ENCODE measurements at places on chromosomes 11 and 22. TPM values are rescaled to one million over a fixed set of nuclear protein-coding genes. Genes with fewer than 3 reads are reported as not detected.

Gene PRRG4
- total RNA-seq = 12.6 TPM

Gene TAF6L
- total RNA-seq = 23.9 TPM

Gene SMC1B
- not detected for total RNA-seq

Gene SLC22A9
- total RNA-seq = not detected

Gene HBB
- total RNA-seq = 338 TPM

Gene TSPAN18
- 46.4 TPM for total RNA-seq

Gene C11orf87
- total RNA-seq = 0.35 TPM

DNA sequence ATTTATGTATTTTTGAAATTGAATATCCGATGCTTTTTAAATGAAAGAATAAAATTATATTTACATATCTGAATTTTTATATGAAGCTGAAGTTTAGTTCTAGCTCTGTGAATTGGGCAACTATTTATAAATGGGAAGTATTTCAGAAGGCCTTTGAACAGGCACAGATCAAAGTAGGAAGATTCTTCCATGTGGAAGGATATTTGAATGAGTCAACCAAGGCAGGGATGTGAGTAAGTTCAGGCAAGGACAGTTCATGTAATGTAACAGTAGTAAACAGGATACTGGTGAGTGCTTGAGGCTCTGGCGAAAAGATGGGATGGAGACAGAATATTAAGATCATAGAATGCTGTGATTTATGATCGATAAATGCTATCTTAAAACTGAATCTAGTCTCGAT lies 417.8 kb upstream of the CCDC179 start:
- no peak for DNase-seq

GRCh38 chr11:61198361-61198760 lies 5.0 kb upstream of the PGA3 start:
- DNase-seq = no peak

- no peak for DNase-seq
Measured at GRCh38 chr22:49502126-49502826, 325.4 kb downstream of the BRD1 start.

DNA sequence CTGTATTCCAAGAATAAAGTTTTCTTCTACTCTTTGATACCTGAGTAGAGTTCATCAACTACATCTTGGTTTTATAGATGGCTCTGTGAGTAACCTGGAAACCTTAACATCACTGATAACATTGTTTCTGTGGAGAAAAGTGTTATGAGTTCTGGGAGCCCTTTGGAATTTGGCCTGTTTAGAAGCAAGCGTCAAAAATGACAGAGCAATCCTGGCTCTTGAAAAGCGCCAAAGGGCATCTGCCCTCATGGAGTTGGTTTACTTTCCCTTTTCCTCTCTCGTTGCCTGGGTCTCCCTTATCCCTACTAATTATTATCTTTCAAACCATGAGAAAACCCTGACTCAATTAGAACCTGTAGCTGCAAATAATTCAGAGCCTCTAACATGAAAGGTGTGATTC lies 140.1 kb downstream of the DBX1 start:
- DNase-seq = no peak

DNA sequence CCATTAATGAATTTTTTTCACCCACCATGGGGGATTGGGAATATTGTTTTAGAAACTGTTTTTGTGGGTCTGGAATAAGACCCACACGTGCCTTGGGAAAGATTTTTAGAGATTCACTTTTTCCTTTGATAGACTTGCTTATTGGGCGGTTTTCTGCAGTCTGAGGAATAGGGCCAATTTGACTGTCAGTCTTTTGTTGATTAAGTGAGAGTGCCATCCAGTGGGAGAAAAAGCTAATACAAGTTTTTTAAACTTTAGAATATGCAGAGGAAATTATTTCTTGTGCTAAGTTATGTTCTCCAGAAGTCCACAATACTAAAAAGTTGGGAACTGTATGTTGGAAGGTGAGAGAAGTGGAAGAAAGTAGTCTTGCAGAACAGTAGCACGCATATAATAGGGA lies 56.1 kb downstream of the PRMT3 start:
- DNase-seq = no peak

GRCh38 chr11:6124245-6124644 lies 16.8 kb downstream of the OR56B4 start:
- no peak for DNase-seq

- no peak for DNase-seq
Measured at GRCh38 chr11:63532799-63533475, 3.7 kb upstream of the PLAAT4 start.

DNA sequence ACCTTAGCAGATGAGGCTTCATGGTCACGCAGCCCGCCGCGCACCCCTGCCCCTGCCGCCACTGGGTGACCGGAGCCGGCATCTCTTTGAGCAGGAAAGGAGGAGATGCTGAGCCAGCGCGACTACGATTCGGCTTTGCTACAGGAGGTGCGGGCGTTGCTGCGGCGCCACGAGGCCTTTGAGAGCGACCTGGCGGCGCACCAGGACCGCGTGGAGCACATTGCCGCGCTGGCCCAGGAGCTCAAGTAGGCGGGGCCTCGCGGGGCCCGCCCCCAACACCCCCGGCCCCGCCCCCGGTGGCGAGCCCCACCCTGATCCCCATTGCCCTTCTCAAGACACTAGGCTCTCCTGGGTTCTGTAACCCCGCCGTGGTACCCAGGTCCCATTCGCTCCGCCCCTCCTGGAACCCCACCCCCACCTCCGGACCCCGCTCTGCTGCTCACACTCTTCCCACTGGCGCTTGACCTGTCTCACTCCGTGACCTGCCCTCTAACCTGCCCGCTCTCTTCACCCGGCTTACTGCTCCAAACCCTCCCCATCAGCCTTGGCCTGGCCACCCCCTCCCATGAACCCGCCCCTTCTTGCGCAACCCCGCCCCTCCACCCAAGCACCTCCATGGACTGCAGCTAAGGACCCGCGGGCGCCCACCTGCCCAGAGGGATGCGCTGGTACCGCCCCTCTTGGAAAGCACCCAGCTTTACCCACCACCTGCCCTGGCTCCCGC lies 9.1 kb downstream of the CTSF start:
- no peak for DNase-seq

DNA sequence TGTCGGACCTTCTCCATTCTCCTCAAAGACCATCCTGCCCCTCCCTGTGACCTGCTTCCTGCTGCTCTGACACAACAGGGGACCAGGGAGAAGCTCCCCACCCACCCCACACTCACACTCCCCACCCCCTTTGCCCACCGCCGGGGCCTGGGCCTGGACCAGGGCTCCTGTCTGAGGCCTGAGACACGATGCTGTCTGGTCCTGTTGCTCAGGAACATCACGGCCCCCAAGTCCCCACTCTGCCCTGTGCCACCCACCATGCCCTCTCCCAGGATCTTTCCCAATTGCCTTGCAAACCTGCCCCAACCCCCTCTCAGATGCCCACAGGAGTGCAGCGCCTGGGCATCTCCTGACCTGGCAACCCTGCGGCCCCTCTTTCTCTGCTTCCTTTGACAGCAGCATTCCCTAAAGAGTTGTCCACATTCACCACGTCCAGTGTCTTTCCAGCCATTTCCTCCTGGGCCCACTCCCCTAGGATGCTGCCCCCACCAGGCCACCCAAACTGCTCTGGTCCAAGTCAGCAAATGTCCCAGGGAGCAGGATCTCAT lies 10.8 kb downstream of the CSF2RB start:
- DNase-seq = no peak

- DNase-seq = no peak
Measured at GRCh38 chr11:130064596-130064995, 5.1 kb upstream of the APLP2 start.

DNA sequence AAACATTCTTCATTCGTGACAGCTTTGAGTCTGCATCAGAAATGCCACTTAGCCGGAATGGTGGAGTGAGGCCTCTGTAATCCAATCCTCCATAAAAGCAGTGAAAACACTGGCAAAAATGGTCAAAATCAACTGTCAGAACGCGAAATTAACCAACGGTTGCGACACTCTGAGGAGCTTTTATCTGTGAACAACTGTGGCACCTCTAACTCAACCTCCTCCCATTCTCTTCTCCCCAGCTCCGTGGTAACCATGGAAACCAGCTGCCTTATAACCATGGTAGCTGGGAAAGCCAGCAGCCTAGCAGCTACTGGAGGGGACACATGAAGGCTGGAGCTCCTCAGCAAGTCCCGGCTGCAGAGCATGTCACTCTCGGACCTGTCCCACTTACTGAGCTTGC lies 20.3 kb downstream of the AP2A2 start:
- no peak for DNase-seq

DNA sequence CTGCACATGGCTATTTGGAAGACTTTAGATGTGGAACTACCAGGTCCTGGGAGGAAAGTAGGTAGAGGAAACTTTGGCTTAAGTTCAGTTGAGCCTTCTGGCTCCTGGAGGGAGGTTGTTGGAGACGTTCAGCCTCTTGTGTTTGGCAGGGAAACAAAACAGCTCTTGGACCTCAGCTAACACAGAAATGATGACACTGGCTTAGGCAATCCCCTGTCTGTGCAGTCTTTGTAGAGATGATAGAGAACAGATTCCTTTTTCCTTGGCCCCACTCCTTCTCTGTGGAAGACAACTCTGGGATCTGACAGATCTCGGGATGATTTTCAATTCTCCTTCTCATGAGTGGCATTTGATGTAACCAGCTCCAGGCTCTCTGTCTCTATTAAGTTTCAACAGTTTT lies 428.5 kb downstream of the TMEM135 start:
- DNase-seq = no peak

- no peak for DNase-seq
Measured at GRCh38 chr11:18794956-18795355, 3.4 kb upstream of the PTPN5 start.

DNA sequence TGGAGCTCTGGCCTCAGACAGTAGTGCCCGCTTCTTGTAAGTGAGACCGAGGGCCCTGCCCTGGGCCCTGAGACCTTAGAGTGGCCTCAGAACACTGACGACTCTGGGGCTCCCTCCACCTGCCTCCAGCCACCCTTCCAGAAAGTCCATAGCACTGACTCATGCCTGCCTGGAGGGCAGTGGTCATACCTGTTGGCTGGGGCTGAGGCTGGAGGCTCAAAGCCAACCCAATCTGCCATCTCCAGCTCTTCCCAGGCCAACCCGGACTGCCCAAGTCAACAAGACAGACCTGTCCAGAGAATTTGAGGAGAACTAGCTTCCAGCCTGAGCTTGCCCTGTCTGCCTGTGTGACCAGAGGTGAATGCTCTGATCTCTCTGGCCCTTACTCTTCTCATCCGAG lies 66.9 kb upstream of the TTLL12 start:
- DNase-seq = no peak

GRCh38 chr11:17788084-17788483 lies 53.5 kb downstream of the KCNC1 start:
- DNase-seq = no peak

DNA sequence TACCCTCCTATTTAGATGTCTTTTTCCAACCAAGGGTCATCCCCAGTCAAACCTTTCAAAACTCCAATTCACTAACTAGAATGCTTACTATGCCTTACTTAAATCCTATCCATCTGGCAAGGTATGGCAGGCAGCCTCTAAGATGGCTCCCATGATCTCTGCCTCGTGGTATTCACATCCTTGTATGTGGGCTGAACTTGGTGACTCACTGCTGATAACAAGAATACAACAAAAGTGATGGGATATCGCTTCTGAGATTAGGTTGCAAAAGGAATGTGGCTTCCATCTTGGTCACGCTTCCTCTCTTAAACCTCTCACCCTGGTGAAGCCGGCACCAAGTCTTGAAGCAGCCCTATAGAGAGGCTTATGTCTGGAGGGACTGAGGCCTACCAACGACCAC lies 29.6 kb upstream of the UPB1 start:
- no peak for DNase-seq

All from upper lobe of right lung (tissue), 1 donor.